ENCODE measurements at places on chromosomes 3 and 15.
A peak's percentile ranks its signal among the peaks of the same experiment; 100 is the strongest.

- DNase-seq = no peak
These were observed 141.7 kb downstream of the WDR76 start for GRCh38 chr15:43968551-43968950.

DNA sequence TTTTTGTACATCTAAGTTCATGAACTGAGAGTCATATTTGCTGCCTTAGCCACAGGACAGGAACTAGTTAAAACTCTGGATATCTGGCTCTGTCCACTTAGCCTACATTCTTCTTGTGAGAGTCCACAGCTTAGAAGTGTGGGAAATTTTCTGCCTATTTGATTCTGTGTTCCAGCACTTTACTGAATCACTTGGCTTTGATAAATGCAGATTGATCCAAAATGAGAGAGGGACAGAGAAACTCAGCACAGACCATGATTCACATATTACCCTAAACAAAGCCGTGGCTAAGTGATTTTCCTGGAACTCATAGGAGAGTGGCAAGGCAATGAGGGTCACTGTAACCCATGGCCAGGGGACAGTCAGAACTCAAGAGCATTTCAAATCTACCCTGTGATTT is 87.5 kb upstream of the CADPS start:
- no peak for DNase-seq

- DNase-seq = no peak
These were observed 10.5 kb upstream of the CRABP1 start for GRCh38 chr15:78329625-78330024.

GRCh38 chr15:85762039-85762755 is 32.5 kb downstream of the KLHL25 start:
- DNase-seq = no peak

GRCh38 chr3:46913644-46914043 is 36.1 kb downstream of the PTH1R start:
- DNase-seq = no peak

DNA sequence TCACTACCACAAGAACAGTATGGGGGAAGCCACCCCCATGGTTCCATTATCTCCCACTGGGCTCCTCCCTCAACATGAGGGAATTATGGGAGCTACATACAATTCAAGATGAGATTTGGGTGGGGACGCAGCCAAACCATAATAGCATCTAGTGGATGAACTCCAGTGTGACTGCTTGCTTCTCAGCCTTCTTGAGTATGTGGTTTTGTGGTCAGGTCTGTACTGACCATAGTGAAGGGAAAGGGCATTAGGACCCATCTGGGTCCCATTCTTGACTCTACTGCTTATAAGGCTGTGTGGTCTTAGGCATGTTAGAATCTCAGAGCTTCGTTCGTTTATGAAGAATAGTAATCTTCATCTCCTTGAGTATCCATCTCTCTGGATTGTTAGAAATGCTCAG is 81.4 kb downstream of the CGNL1 start:
- DNase-seq = no peak

GRCh38 chr3:162597226-162597625 is 1100.6 kb downstream of the OTOL1 start:
- DNase-seq = no peak

DNA sequence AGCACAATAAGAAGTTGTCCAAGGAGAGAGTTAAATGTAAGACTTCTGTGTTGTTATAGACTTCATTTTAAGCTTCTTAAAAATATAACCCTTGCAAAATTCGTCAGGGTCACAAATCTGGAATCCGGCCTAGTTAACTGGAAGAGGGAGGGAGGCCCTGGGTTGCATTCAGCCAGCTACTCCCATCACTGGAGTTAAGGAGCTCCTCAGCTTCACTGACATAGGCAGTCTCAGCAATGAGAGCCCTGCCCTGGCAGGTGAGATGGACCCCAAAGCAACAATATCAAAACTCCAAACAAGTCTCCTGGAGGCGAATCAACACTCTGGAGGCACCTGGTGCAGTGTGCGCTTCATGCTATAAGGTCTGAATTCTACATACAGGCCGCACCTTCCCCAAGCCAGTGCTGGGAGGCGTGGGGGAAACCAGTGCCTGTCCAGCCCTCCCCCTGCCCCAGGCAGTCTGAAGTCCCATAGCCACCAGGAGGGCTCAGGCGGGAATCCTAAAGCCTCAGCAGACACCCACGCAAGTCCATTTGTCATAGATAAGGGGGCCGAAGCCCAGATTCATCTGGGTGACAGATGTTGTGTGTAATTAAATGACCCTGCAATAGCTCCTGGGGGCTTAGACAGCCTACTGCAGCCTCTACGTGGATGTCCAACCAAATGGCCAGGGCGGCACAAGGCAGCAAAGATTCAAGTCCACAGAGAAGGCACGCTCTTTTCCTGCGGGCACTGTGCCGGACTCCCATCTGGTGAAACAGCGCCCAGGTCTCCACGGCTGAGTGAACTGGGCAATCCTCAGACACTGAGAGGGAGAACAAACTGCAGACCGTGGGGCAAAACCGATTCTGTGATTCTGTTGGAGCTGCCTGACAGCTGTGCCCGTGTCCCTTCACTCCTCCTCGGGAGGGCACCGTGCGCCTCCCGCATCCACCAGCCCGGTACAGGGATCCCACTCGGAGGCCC is 64.9 kb downstream of the ATP10A start:
- no peak for DNase-seq

- no peak for DNase-seq
These were observed 241.2 kb downstream of the SOX2 start for GRCh38 chr3:181952929-181953328.

DNA sequence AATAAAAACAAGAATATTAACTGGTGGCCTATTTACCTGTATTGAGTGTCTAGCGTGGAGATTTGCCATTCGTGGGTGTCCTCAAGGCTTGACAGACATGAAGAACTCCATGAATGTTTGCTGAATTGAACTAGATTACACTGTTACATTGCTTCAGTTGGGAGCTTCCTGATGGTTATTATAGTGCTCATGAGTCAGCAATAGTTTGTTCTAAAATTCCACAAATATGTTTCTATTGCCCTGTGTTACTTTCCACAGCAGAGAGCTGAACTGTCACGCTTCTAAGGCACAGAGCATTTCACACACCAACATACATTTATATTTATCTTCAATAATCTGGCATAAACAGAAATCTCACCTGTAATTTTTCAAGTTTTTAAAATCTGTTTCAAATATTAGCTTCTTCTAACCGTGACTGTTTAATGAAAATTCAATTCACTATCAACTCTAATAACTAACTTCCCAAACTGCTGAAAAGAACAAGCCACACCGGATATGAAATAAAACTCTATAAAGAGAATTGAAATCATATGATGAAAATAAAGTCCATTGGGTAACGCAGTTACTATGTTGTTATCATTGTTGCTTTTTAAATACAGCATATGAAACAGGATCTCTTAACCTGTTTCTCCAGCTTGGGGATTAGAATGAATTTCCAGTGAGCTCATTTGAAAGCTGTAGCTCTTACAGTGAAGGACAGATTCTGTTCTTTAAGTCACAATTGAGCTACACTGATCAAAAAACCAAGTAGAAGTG is 61.2 kb upstream of the MCF2L2 start:
- DNase-seq = no peak

- DNase-seq = no peak
These were observed 1.2 kb downstream of the ARPP21 start for GRCh38 chr3:35640190-35641165.

DNA sequence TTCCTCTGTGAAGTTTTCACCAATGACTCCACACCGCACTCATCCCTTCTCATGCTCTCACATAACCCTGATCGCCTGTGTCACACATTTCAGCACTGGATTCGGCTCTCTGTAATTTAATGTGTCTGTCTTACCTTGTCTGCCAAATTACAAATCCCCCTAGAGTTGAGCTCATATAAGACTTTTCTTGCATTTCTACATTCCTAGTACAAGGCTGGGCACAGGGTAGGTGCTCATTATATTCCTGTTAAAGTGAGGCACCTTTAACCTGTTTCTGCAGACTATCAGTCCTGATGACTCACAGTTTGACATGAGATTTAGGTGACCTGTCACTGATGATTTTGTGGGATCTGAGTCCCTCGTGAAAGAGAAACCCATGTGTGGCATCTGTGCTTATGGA is 22.6 kb downstream of the TGM5 start:
- no peak for DNase-seq

DNA sequence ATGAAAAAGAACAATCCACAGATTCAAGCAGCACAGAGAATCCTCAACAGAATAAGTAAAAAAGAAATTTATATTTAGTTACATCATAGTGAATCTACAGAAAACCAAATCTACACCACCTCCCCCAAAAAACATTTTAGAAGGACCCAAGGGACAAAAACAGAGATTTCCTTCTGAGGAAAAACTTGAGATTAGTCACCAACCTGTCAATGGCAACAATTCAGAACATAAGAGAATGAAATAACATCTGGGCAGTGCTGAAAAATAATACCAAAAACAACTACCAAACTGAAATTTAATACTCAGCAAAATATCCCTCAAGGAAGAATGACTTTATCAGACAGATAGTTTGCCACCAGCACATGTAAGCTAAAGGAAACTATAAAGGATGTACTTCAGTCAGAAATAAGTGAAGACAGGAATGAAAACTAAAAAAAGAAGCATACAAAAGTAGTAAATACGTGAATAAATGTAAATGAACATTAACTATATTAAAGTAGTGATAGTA is 260.7 kb downstream of the ULK4 start:
- DNase-seq = no peak

DNA sequence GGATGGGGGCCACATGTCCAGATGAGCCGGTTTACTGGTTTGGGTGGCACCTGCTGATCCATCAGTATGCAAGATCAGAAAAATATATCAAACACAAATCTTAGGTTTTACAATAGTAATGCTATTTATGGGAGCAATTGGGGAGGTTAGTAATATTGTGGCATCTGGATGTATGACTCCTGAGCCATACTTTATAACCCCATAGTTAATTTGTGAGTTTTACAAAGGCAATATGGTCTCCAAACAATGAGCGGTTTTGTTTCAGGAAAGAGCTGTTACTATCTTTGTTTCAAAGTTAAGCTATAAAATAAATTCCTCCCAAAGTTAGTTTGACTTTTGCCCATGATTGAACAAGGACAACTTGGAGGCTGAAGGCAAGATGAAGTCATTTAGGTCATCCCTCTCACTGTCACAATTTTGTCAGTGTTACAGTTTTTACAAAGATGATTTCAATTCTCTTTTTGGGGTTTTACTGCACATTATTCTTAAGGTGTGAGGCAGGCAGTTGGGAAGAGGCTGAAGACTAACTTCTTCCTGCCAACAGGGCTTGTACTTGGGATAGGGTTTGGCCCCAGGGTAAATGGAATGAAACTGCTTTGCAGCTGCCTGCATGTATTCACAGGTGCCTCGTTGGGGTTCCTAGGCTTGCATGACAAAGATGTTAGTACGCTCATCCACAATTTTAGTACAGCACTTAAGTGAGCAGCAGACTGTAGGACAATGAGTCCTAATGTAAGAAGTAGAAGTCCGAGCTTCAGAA is 296.6 kb upstream of the NDN start:
- DNase-seq = no peak

GRCh38 chr3:193040836-193041672 is 123.4 kb upstream of the MB21D2 start:
- peak; percentile 40 for DNase-seq

- DNase-seq = no peak
These were observed 65.9 kb upstream of the ARHGEF3 start for GRCh38 chr3:56867671-56868070.

- no peak for DNase-seq
These were observed 106.5 kb upstream of the CTNNB1 start for GRCh38 chr3:41092844-41093243.

GRCh38 chr3:86733257-86733656 is 257.7 kb downstream of the VGLL3 start:
- no peak for DNase-seq

- no peak for DNase-seq
These were observed 230.4 kb downstream of the ADAMTS17 start for GRCh38 chr15:100111125-100112060.

DNA sequence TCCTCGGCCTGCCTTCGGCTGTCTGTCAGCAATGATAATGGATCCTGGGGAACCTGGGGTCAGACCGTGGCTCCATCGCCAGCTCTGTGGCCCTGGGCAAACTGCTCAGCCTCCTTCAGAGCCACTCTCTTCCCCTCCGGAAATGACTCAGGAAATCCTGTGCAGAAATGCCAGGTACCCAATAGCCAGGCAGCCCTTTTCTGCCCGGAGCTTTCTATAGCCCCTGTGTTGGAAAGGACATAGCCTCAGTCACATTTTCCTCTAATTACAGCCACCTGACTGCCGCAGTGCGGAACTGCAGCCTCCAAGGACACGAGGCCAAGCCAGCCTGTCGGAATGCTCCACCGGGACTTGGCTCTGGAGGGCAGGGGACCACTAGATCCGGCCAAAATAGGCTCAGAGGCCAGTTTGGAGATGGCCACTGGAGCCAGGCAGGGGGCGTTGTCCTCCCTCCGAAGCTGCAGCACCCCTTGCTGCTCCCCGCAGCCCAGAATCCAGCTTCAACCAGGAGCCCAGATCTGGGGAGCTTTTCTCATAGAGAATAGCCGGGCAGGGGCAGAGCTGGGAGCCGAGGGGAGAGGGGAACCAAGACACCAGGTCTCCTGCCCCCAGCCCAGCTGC is 11.6 kb upstream of the ZXDC start:
- DNase-seq = no peak

- no peak for DNase-seq
These were observed 38.4 kb upstream of the PLXND1 start for GRCh38 chr3:129644836-129645235.

- DNase-seq = no peak
These were observed 231.6 kb downstream of the TJP1 start for GRCh38 chr15:29590701-29591100.

- no peak for DNase-seq
These were observed 87.3 kb upstream of the IGSF10 start for GRCh38 chr3:151548195-151548594.

- no peak for DNase-seq
These were observed 482.2 kb upstream of the PDZRN3 start for GRCh38 chr3:74106925-74107324.

DNA sequence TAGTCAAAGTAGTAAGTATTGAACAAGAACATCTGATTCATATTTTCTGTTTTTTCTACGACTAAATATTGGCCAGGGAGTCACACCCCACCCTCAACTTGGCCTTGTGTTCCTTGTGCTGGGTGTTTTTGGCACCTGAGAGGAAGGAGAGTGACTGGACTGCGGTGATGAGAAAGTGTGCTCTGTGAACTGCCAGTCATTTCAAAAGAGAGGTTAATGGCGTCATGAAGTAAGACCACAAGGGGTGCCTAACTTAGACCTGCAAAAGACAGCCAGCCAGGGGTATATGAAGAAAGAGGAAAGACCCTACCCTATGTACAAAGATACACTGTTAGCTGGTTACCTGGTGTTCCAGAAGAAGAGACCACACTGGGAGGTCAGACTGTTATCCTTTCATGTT is 58.4 kb upstream of the COL8A1 start:
- DNase-seq = no peak

DNA sequence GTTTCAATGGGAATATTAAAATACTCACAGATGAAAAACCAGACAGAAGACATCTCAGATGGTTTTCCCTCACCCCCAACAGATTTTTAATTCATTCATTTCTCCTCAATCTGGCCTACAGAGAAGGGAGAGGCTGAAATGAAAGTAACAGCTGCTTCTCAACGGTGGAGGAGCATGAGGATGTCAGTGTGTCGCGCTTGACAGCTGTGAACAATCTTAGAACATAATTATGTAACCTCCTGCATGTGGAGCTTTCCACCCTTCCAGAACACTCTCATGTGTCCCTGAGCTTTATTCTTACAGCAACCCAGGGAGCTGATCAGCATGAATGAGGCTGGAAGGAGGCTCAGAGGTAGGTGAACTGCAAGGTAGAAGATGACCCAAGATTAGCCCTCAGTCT is 52.7 kb downstream of the MB21D2 start:
- DNase-seq = no peak

GRCh38 chr3:193598202-193598601 is 5.2 kb downstream of the OPA1 start:
- DNase-seq = no peak

- DNase-seq = no peak
These were observed 73.8 kb downstream of the SMAD3 start for GRCh38 chr15:67138891-67139855.

Data from CD4-positive, alpha-beta T cell treated with Interleukin-1 beta for 1 hour (primary cell).